ENCODE measurements at places on chromosomes 3 and 15. TPM values are rescaled to one million over a fixed set of nuclear protein-coding genes. Genes with fewer than 3 reads are reported as not detected.

FGF7 gene
- 2.9 TPM for polyA plus RNA-seq

DNA sequence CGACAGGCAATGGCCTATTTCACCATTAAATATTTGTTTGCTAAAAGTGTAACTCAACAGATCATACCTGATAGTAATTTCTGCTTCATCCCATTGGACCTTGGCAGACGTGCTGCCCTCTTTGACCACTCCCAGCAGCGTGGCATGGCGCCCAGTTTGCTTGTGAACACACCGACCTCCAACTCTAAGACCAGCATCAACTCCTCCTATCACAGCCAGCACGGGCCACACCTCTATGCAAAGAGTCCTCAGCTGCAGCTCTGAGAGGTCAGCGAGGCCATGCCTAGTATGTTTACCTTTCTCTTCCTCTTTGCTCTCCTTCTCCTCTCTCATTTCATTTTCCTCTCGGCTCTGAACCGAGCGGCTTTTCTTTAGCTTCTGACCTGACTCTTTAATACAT lies 80.6 kb downstream of the FBXL22 start:
- no peaks in the 10 kb centered on the region for H3K27me3 ChIP-seq
- H3K27ac ChIP-seq = no peak overlapping the region
- no peak overlapping the region for H3K4me3 ChIP-seq
- H3K4me1 ChIP-seq = peaks cover 3% of the 10 kb centered on the region
- H3K36me3 ChIP-seq = peaks cover 98% of the 10 kb centered on the region

SERPINI2 gene
- 0.04 TPM for polyA plus RNA-seq

GRAMD1C gene
- 0.36 TPM for polyA plus RNA-seq

- H3K36me3 ChIP-seq = no peaks in the 10 kb centered on the region
- no peak for DNase-seq
- no peak overlapping the region for H3K4me3 ChIP-seq
- no peak overlapping the region for H3K27ac ChIP-seq
- H3K27me3 ChIP-seq = no peaks in the 10 kb centered on the region
Measured at GRCh38 chr3:34675383-34676120, 877.1 kb downstream of the PDCD6IP start.

- no peak for DNase-seq
- H3K4me3 ChIP-seq = no peak overlapping the region
- H3K4me1 ChIP-seq = no peaks in the 10 kb centered on the region
- no peak overlapping the region for H3K27ac ChIP-seq
Measured at GRCh38 chr3:177561769-177562392, 364.6 kb upstream of the TBL1XR1 start.

DNA sequence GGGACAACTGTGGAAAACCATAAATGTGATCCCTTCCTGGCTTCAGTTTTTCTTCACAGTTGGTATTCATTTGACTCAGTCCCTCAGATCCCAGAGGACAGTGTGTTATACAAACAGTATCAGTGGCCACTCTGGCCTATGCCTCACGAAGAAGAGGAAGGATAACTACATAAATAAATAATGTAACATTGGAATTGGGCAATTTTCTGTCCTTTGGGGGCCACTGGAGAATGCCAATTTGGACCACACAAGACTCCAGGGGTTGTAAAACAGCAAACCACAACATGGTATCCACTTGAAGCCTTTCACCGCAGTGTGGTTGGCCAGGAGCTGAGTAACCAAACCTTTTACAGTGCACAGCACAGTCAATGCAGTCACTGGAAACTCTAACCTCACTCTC lies 1077.0 kb downstream of the ROBO2 start:
- no peaks in the 10 kb centered on the region for H3K4me1 ChIP-seq
- H3K36me3 ChIP-seq = no peaks in the 10 kb centered on the region
- no peaks in the 10 kb centered on the region for H3K27me3 ChIP-seq
- H3K4me3 ChIP-seq = no peak overlapping the region

- H3K27ac ChIP-seq = no peak overlapping the region
- H3K4me3 ChIP-seq = no peak overlapping the region
- H3K36me3 ChIP-seq = no peaks in the 10 kb centered on the region
- no peak for DNase-seq
- no peaks in the 10 kb centered on the region for H3K4me1 ChIP-seq
Measured at GRCh38 chr15:83581381-83581780, 72.5 kb upstream of the ADAMTSL3 start.

- DNase-seq = no peak
- no peak overlapping the region for H3K4me3 ChIP-seq
- peaks cover 47% of the 10 kb centered on the region for H3K4me1 ChIP-seq
Measured at GRCh38 chr3:67648701-67649100, 5.7 kb downstream of the SUCLG2 start.

DNA sequence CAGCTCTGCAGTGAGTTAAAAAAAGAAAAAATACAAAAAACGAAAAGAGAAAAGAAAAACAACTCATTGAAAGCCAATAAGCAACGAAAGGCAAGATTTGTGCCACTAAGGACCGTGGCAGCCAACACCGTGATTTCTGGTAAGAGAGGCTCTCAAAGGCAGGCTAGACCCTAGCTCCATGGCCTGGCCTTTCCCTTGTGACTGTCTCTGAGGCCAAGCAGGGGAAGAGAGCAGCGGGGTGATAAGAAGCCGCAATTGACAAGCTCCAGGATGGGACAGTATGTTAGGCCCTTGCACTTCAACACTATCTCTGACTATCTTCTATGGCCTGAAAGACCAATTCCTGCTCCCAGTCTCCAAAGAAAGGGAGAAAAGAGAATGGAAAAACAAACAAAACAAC lies 12.4 kb downstream of the APOD start:
- no peak for DNase-seq
- H3K4me1 ChIP-seq = peaks cover 23% of the 10 kb centered on the region
- no peak overlapping the region for H3K27ac ChIP-seq
- H3K36me3 ChIP-seq = peaks cover 19% of the 10 kb centered on the region

DNA sequence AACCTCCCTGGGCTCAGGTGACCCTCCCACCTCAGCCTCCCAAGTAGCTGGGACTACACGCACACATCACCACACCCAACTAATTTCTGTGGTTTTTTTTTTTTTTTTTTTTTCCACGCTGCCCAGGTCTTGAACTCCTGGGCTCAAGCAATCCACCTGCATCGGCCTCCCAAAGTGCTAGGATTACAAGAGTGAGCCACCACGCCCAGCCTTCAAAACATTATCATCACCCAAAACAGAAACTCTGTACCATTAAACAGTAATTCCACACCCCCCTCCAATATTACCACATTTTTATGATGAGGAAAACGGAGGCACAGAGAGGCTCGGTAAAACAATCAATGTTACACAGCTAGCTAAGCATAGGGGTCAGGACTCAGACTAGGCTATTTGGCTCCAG lies 4.0 kb downstream of the IMP3 start:
- no peak overlapping the region for H3K27ac ChIP-seq
- no peaks in the 10 kb centered on the region for H3K36me3 ChIP-seq
- H3K4me1 ChIP-seq = peaks cover 23% of the 10 kb centered on the region

DNA sequence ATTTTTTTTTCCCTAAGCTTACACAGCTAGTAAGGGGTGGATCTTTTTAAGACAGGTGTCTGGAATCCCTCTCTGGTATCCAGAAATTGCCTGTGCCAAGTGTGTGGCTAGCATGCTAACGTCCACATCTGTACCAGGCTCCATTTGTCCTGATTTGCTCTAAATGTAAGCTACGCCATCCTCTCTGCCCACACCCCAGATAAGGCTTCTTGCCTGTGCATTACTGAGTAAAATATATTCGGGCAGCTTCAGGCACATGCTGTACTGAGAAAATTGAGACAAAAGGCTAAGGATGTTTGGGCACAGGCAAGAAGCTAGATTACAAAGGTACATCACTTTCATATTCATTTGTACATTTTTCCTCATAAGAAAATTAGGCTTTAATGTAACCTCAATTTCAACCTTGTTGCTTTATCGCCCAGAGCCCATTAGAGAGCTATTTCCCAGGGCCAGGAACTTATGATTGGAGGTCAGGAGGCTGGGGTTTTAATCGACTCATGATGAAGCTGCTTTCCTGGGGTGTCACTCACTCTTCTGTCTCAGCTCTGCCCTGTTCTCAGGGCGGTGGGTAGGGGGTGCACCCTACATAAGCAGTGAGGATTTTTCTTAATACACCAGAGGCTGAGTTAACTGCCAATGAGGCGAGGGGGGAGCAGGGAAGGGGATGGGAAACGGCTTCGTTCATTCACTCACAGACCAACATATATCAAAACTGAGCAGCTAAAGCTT lies 106.3 kb downstream of the RORA start:
- H3K36me3 ChIP-seq = no peaks in the 10 kb centered on the region
- DNase-seq = no peak
- H3K27me3 ChIP-seq = no peaks in the 10 kb centered on the region
- no peak overlapping the region for H3K4me3 ChIP-seq

LPP gene
- 3.1 TPM for polyA plus RNA-seq

- no peak overlapping the region for H3K27ac ChIP-seq
- no peaks in the 10 kb centered on the region for H3K4me1 ChIP-seq
- H3K4me3 ChIP-seq = no peak overlapping the region
- H3K27me3 ChIP-seq = no peaks in the 10 kb centered on the region
- no peak for DNase-seq
Measured at GRCh38 chr3:59517388-59517787, 467.6 kb upstream of the CFAP20DC start.

DNA sequence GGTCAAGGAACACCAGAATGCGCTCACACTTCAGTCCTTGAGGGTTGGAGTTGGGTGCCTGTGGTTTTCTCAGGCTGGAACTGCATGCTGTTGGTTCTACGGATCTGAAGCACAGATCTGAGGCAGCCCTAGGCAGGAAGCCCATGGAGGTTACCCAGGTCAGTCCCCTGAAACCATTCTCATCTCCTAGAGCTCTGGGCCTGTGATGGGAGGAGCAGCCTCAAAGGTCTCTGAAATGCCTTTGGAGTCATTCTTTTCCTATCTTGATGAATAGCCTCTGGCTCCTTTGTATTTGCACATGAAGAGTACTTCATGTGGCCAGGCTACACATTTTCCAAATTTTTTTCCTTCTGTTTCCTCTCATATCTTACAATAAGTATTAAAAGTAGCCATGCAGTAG lies 179.3 kb upstream of the UBE2E1 start:
- H3K27me3 ChIP-seq = no peaks in the 10 kb centered on the region
- no peak for DNase-seq
- H3K36me3 ChIP-seq = no peaks in the 10 kb centered on the region
- H3K4me1 ChIP-seq = no peaks in the 10 kb centered on the region
- H3K27ac ChIP-seq = no peak overlapping the region

GRCh38 chr15:66886241-66886675 lies 179.1 kb upstream of the SMAD3 start:
- H3K27me3 ChIP-seq = no peaks in the 10 kb centered on the region
- no peak overlapping the region for H3K27ac ChIP-seq
- H3K4me3 ChIP-seq = no peak overlapping the region
- no peaks in the 10 kb centered on the region for H3K36me3 ChIP-seq
- no peak for DNase-seq

VWA5B2 gene
- polyA plus RNA-seq = 0.04 TPM

GRCh38 chr3:108485146-108485545 lies 25.2 kb downstream of the MYH15 start:
- peaks cover 7% of the 10 kb centered on the region for H3K4me1 ChIP-seq
- peaks cover 2% of the 10 kb centered on the region for H3K27me3 ChIP-seq
- H3K27ac ChIP-seq = no peak overlapping the region
- no peaks in the 10 kb centered on the region for H3K36me3 ChIP-seq
- no peak for DNase-seq

- H3K27me3 ChIP-seq = no peaks in the 10 kb centered on the region
- H3K4me3 ChIP-seq = no peak overlapping the region
- DNase-seq = no peak
- no peak overlapping the region for H3K27ac ChIP-seq
- no peaks in the 10 kb centered on the region for H3K36me3 ChIP-seq
Measured at GRCh38 chr15:96466389-96466947, 136.0 kb downstream of the NR2F2 start.

DNA sequence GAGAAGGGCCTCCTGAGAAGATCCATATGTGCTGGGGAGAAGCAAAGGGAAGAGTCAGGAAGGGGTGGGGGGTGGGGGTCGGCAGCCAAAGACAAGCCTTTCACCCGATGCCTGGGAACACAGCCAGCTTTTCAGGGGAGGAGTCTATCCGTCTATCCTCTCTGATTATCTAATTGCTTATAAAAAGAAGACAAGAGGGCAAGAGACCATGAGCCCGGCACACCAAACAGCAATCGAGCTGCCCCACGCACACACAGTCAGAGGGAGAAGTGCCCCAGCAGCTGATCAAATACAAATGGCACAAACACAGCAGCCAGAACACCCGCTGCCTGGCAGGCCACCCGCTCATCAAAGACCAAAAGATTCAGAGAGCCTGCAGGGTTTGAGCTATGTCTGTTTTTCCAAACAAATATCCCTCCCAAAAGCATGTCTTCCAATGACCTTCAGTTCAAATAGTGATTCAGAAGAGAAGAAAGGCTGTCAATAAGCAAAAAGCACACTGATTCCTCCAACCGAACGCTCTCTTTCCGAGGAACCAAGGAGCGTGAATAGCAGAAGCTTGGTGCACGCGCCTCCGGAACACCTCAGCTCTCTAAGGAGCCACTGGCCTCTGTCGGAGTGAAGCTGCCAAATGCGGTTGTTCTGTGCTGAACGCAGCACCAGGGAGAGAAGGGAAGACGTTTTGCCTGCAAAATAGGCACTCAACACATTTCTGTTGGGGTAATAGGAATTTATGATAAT lies 419.2 kb downstream of the OCA2 start:
- no peak overlapping the region for H3K4me3 ChIP-seq
- no peak for DNase-seq

SLC9A9 gene
- polyA plus RNA-seq = 1.3 TPM

- H3K4me3 ChIP-seq = no peak overlapping the region
- H3K4me1 ChIP-seq = no peaks in the 10 kb centered on the region
- no peak overlapping the region for H3K27ac ChIP-seq
- no peak for DNase-seq
- H3K36me3 ChIP-seq = no peaks in the 10 kb centered on the region
Measured at GRCh38 chr3:16203671-16204629, 29.5 kb downstream of the GALNT15 start.

DNA sequence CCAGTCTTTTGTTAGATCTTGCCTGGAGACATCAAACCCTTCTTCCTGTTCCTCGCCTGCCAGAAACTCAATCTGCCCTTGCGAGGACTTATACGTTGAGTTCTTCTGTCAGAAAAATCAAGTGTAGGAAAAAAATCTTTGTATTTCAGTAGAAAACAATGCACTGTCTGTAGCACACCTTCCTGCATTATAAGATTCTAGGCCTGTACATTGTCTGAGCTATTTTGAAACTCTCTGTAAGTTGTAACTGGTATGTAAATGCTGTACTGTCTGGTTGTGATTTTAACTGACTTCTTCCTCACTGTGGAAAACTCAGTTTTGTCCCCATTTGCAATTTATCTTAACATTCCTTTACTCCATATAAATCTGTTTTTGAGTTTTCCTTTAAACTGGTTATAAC lies 17.7 kb upstream of the XIRP1 start:
- H3K27me3 ChIP-seq = no peaks in the 10 kb centered on the region
- H3K27ac ChIP-seq = no peak overlapping the region
- H3K4me3 ChIP-seq = no peak overlapping the region
- H3K36me3 ChIP-seq = no peaks in the 10 kb centered on the region
- H3K4me1 ChIP-seq = peaks cover 16% of the 10 kb centered on the region

CHST2 gene
- 0.64 TPM for polyA plus RNA-seq

FBXW12 gene
- not detected for polyA plus RNA-seq

GRCh38 chr15:42504631-42505030 lies 9.2 kb downstream of the SNAP23 start:
- H3K27me3 ChIP-seq = no peaks in the 10 kb centered on the region
- H3K27ac ChIP-seq = no peak overlapping the region
- H3K4me3 ChIP-seq = no peak overlapping the region
- peaks cover 27% of the 10 kb centered on the region for H3K36me3 ChIP-seq
- DNase-seq = no peak
- peaks cover 18% of the 10 kb centered on the region for H3K4me1 ChIP-seq
